Stimulated activated naive CD4-positive, alpha-beta T cell treated with Interleukin-2 at 50 U/mL for 16 hours (primary cell): ENCODE measurements at places on chromosomes 1 and 21.
A peak's percentile ranks its signal among the peaks of the same experiment; 100 is the strongest.

GRCh38 chr1:174060090-174060489 is 37.9 kb upstream of the RC3H1 start:
- no peak for DNase-seq

DNA sequence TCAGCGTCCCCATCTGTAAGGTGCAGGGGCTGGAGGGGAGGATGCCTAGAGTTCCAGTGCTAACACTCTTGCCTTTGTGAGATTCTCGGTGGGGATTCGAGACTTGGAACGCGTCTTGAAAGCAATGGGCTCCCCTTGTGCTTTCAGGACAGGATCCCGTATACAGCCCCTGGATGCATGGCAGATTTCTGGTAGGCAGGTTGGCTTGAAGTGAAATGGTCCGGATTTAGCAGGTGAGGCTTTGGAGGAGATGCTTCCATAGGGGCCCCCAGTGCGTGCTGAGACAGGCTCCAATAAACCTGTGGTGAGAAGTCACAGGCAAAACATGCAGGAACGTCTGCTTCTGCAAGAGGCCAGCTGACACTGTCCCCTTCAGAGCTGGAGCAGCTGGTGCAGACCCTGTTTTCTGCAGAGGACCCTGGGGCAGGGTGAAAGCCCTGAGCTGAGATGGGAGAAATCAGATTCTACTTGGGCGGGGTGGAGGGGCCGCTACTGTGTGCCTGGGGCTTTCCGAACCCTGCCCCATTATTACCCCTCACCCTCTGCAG is 270.4 kb downstream of the PTPRU start:
- DNase-seq: no peak

DNA sequence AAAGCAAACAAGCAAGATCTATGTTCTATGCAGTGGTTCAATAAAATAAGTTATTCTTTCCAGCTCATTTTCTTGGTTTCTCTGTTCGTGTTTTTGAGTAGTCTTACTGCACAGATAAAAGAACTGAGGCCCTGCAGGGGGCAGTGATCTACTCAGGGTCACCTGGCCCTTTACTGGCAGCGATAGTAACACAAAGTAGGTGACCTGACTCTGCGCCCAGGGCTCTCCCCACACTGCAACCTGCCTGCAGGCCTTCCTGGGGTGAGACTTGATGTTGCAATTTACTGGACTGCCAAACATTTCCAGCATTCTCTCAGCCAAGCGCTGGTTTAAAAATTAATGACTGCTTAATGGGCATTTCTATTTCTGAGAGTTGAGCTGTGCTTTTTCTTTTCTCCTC is 110.3 kb downstream of the HUNK start:
- DNase-seq: no peak

DNA sequence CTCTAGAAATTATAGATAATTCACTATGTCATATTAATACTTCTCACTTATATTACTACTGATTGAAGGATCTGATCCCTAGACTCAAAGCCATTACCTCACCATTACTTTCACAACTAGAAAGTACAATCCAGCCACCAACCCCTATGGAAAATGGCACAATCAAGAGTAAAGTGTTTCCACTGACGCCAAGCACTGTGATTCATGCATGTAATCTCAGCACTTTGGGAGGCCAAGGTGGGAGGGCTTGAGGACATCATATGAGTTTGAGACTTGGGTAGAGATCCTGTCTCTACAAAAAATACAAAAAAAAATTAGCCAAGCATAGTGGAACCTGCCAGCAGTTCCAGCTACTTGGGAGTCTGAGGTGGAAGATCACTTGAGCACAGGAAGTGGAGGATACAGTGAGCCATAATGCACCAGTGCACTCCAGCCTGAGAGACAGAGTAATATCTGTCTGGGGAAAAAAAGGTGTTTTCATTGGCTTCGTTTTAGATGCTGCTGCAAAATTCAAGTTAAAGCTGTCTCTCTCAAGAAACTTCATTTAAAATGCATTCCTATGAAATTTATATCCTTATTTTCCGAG is 126.5 kb downstream of the AKT3 start:
- DNase-seq: no peak

- no peak for DNase-seq
These were observed 74.0 kb upstream of the ZBTB18 start for GRCh38 chr1:243977094-243977493.

DNA sequence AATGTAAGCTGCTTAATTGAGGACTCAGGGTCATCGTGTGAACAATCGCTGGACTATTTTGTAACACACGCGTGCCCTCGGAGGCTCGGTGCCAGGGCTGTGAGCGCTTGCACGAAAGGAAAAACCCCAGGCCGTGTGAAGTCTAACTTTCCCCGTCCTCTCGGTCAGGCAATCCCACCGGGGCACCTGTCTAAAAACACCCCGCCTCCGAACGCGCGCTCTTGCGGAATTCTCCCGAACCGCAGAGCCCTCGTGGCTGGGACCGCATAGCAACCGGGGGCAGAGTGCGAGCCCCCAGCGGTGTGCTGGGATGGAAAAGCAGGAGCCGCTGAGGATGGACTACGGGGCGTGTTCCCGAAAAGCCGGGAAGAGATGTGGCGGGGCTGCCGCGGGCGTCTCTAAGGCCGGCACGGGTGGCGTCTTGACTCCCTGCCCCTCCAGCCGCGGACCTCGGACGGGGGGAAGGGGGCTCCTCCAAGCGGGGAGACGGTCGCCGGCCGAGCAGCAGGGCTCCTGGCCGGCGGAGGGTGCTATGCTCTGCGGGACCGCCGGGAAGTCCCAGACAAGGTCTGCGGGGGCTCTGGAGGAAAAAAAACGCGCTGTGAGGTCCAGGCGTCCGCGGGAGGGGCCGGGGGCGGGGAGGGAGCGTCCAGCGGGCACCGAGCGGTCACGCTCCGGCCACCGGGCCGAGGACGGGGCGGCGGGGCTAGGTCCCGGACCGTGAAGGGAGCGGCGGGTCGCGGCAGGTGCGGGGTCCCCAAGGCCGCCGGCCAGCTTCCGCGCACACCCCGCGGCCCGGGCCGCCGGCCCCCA is 936 bp downstream of the ZBTB21 start:
- peak; percentile 66 for DNase-seq

GRCh38 chr21:43015906-43016540 is 41.7 kb downstream of the PKNOX1 start:
- no peak for DNase-seq
